ENCODE measurements at places on chromosomes 12 and 14.

DNA sequence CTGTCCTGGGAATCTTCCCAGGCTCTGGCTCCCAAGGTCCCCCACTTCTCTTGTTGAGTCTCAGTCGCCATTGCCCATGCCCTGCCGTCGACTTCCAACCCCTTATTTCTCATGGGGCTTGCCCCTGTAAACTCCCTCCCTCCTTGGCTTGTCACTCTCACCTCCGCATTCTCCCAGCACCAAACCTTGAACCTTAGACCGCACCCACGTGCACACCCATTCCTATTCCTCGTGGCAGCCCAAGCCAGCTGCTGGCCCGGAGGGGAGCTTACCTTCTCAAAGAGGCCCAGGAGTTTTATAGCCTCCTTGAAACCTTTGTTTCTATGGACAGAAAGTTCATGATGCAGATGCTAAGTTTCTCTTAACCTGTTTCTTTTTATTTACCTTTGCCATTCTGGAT is 4.6 kb downstream of the JDP2 start:
- DNase-seq: no peak

DNA sequence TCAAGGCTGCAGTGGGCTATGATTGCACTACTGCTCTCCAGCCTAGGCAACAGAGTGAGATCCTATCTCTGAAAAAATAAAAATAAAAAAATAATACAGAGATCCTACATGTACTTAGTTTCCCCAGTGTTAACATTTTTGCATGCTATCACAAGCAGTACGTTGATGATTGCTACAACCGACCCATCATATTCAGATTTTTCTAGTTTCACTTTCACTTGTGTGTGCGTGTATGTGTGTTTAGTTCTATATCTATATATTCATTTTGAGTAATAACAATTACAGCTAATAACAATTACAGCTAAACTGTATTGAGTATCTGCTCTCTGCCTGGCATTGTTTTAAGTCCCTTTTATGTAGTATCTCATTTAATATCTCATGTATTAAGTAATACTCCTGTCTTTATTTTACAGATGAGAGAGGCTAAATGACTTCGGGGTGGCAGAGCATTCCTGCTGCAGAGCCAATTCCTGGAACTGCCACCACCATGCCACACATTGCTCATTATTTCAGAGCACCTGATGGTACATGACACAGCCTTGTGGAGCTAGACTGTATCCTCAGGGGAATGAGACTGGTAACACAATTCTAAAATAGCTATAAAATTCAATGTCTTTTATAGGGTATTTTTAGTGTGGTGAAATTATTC is 153.1 kb downstream of the BCAT1 start:
- DNase-seq: no peak

GRCh38 chr14:34853041-34853440 is 22.1 kb downstream of the BAZ1A start:
- DNase-seq: no peak

GRCh38 chr12:96077081-96077480 is 41.7 kb upstream of the LTA4H start:
- DNase-seq: no peak

GRCh38 chr14:101997429-101998336 is 33.3 kb downstream of the DYNC1H1 start:
- DNase-seq: no peak

- no peak for DNase-seq
These were observed 3.9 kb upstream of the GSC start for GRCh38 chr14:94773655-94774343.

DNA sequence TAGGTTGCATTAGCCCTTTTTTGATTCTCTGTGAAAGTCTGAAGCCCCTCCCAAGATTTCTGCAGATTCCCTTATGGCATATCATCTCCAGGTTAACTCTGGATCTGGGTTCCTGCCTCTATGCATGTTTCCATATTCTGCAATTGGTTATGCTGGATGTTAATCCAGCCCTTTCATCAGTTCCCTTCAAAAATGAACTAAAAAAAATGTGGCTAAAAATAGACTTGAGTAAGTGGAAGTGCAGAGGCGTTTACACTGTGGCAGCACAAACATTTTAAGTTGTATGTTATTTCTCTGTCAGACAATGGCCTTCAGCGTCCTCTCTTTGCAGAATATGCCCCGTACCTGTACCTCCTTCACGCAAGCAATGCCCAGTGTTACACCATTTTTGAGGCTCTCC is 11.4 kb downstream of the MGST1 start:
- no peak for DNase-seq

GRCh38 chr12:124501827-124502226 is 65.6 kb downstream of the NCOR2 start:
- DNase-seq: no peak

DNA sequence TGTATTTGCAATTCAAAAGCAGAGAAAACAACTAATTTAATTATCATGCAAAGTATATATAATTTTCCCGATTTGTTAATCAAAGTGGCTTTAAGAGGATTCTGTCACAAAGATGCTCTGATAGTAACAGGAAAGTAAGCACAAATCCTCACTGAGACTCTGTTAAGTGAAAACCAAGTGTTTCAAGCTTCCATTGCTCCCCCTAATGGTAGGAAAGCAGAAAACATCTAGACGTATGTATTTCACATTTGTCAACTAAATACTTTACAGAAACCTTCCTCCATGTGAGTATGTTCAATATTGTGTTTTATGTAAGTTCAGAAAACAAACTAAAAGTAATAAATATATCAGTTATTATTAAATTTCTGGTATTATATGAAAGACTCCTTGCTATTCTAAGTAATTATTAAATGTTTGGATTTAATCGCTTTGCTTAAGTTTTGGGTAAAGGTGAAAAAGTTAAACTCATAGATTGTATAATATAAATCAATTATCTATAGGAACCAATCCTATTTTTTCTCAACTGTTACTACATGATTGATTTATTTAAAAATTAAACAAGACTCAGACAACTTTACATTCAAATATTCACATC is 1.5 kb upstream of the NTS start:
- DNase-seq: no peak

GRCh38 chr12:49346659-49347310 is at the start of gene DNAJC22:
DNAJC22 (plus strand) TSS chr12:49346888; CDS start chr12:49348873, 1,985 bp downstream.
- no peak for DNase-seq

- no peak for DNase-seq
These were observed 62.3 kb upstream of the PTCSC3 start for GRCh38 chr14:36238666-36239363.

- no peak for DNase-seq
These were observed 41.2 kb upstream of the FKBP4 start for GRCh38 chr12:2753536-2753935.

- no peak for DNase-seq
These were observed 23.2 kb downstream of the NRDE2 start for GRCh38 chr14:90308561-90308960.

DNA sequence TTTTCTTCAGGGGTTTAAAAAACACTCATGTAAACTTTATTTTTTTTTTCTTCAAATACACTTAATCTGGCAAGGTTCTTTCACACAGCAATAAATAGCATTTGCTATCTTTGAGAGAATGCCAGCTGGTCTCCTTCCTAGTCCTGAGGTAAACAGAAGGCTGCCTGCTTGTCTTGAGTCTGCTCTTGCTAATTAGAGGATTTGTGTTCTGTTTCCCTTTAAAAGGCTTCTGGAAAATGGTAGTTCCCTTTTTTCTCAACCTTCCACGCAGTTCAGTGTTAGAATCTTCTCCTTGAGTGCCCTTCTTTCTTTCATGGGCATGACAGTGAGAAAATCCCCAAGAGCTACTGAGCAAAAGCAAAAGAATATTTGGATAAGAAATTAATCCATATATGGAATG is 92.3 kb upstream of the DCN start:
- no peak for DNase-seq

DNA sequence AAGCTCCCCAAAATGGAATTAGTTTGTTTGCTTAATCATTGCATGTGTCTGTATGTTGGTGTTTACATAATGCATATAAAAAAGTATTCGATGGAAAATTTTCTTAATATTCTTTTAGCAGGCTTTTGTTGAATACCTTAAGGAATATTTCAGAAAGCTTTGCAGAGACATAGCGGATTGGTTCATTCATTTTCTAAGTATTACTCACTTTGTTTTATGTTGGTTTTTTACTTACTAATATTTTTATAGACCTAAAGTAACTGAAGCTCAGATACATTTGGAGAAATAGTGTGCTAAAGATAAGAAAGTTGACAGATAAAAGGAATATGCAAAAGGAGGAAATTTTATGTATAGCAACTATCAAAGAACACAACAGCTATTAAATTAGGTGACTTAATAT is 191.0 kb downstream of the ERC1 start:
- DNase-seq: no peak

DNA sequence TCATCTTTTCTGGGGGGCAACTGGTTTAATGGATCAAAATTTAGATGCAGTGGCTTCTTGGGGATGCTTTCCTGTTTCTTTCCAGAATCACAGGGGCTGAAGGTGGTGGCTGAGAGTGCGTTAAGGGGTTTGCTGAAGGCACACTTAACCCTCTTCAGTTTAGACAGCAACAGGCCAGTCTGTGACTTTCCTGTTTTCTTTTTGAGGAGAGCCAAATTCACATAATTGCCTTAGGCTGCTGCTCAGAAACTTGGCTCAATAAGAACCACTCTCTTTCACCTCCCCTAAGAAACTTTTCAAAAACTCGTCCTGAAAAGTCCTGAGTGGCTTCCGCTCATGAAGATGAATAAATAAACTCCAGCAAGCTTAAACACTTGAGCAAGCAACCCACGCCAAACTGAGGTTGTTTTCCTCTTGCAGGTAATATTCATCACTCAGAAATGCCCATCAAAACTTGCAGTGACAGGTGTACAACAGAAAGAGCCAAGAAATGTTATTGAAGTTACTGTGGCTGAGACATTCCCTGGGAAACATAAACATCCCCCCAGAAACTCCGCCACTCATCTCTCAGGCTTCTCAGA is 510.4 kb downstream of the TMEM132D start:
- DNase-seq: no peak

DNA sequence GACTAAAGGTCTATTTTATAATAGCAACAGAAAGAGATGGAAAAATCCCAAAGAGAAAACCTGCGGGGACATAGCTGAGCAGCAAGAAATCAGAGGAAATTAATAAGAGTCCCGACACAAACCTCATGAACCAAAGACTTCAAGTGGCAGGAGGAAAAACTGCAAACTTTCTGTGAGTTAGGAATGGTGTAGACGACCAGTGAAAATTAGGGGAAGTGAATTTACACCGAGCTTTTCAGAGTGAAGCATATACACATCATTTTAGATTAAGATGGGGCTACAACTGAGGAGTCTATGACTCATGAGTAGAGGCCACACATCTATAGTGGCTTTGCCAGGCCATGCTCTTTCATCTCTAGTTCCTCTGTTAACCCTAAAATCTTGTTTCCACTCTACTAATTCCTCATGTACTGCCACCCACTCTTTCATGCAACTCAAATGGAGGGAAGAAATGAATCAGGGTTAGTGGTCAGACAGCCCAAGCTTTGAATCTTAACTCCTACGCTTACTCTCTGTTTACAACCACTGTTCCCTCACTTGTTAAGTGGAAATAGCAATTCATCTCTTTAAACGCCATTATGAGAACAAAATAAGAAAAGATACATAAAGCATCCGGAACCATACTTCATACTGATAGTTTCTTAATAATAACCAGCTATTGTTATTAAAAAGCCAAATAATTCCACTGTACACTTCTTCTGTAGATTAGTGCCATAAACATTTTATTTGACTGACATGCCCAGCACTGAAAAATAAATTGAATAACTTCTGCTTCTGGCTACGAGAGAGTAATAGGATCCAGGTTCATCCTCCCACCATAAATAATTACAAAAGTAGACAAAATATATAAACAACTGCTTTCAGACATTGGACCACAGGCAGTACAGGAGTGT is 219.3 kb downstream of the RMST start:
- no peak for DNase-seq

- no peak for DNase-seq
These were observed 51.6 kb upstream of the PMCH start for GRCh38 chr12:102249079-102249841.

GRCh38 chr12:19298836-19299605 is 140.3 kb upstream of the AEBP2 start:
- no peak for DNase-seq

- no peak for DNase-seq
These were observed 810 bp downstream of the AACS start for GRCh38 chr12:125065919-125066570.

- DNase-seq: no peak
These were observed 230.9 kb upstream of the ARID2 start for GRCh38 chr12:45498645-45499044.

GRCh38 chr14:64983439-64984310 is 3.0 kb upstream of the FNTB start:
- no peak for DNase-seq

- DNase-seq: no peak
These were observed 125.5 kb downstream of the NT5DC3 start for GRCh38 chr12:103715494-103715893.

GRCh38 chr14:34615507-34615906 is 14.4 kb downstream of the SNX6 start:
- no peak for DNase-seq
